ENCODE measurements at places on chromosomes 11 and 22. TPM values are rescaled to one million over a fixed set of nuclear protein-coding genes. Genes with fewer than 3 reads are reported as not detected.

Gene C11orf91
- not detected for total RNA-seq

Gene MMP10
- total RNA-seq = 1.2 TPM

Gene POLDIP3
- 25.5 TPM for total RNA-seq

Gene OR8G5
- not detected for total RNA-seq

Gene ABCC8
- not detected for total RNA-seq

Gene KIRREL3
- 2.6 TPM for total RNA-seq

Gene NPAS4
- total RNA-seq = not detected

Gene ADAMTS15
- 1.00 TPM for total RNA-seq

Gene UBQLN3
- total RNA-seq = not detected

Gene CLMP
- 103 TPM for total RNA-seq

Gene USP47
- 95.0 TPM for total RNA-seq

Gene OR51E1
- total RNA-seq = not detected

Gene RTN4R
- total RNA-seq = 0.77 TPM
